ENCODE measurements at places on chromosomes 3 and 15.

GRCh38 chr3:100640633-100641032 lies 31.2 kb downstream of the ADGRG7 start:
- no peak for DNase-seq

DNA sequence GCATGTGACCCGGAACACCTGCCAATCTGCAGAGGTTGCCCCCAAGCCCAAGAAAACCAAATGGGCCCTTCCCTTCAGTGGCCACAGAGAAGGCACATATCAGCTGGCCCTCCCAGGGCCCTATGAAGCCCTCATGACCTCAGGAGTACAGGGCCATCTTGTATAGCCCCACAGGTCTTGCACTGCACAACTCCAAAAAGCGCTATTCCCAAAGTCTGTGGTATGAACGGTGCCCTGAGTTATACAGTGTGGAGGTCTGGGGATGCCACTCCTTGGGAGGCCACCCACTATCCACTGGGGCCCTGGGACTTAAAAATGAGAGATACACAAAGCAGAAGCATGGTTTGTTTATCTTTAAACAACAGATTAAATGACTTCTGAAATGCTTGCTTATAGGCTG lies 61.5 kb downstream of the CAPN7 start:
- DNase-seq: no peak

- no peak for DNase-seq
Measured at GRCh38 chr15:54564166-54564565, 585.9 kb downstream of the UNC13C start.

DNA sequence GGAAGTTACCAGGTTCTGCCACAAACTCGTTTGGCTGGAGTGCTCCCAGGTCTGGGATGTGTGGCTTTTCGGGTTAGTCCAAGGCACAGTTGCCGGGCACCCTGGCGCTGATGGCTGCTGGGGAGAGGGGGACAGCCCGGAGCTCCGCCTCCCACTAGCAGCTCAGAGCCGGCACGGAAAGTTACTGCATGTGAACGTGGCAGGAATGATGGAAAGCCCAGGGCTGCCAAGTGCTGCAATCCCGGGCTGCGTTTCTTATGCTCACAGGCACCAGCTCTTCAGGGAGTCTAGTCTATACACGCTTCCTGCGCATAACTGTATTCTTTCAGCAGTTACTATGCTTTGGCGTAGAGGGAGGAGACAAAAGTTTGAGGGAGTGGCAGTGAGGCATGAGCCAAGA lies 141.8 kb upstream of the ICE2 start:
- peak; percentile 38 for DNase-seq

- peak; percentile 19 for DNase-seq
Measured at GRCh38 chr3:60555686-60556354, 695.4 kb downstream of the FHIT start.

DNA sequence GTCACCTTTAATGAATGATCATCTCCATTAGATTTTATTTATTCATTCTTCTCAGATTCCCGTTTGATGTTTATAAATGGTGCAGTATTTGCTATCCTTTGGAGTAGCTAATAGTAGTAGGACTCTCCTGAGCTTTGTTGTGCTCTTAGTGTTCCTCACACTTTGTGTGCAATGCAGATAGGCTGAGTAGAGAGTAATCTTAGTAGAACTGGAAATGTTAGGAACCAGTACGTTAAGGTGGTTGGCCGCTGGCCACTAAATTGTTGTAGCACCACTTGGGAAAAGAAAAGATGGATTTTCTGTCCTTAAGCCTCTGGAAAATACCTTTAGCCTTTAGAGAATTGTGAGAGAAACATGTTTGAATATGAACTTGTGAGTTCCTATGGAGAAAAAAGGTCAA lies 19.9 kb upstream of the EBLN2 start:
- no peak for DNase-seq

DNA sequence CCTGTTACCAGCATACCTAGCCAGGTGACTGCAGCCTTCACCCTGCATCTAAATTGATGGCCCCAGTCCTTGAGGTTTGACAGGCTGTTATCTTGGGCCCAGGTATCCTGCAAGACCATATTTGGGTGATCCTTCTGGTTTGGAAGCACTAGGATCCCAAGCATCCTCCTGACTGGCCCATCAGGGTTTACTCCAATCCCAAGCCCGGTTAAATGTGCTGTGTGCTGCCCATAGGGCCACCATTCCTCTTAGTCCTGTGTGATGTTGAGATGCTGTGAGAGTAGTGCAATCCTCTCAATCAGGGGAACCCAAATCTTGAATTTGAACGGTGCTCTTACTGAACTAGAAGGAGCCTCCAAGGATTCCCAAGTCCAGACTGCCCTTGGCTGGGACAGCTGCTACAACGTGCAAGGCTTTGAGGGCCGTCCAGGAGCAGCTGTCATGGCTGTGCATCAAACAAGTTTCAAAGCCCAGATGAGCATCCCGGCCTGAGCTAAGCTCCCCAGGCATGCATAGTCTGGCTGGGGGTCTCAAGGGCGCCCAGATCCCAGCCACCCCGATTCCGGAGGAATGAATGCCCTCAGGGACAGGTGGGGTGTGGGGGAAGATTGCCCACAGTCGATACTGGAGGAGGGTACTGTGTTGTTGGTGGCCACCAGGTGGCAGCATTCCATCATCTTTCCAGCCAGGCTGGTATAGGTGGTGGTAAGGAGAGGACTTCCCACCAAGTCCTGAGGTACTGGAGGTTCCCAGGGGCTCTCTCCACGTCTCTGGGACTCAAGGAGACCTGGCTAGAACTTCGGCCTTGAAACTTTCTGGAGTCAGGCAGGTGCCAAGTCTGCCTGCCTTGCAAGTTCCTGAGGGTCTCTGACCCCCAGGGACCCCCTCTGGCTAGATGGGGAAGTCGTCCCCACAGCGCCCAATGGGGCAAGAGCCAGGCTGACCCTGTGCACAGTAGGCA lies 32.6 kb downstream of the RBM5 start:
- peak; percentile 92 for DNase-seq
